ENCODE measurements at places on chromosomes 11 and 22.
A peak's percentile ranks its signal among the peaks of the same experiment; 100 is the strongest.

DNA sequence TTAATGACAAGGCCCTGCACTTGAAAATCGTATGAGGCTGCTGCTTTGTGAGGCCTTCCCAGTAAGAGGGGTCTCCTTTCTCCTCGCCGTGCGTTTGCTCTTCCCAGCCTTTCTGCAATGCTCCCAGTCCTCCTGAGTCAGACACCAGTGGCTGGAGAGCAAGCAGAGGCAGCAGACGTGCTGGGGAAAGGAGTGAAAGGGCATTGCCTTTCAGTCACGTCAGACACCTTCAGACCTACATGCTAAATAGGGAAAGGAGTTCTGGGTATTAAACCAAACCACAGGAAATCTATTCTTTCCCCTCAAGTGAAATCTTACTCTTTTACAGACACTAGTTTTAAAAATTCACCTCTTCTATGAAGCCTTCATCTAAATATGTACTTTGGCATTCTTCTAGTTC is 274.8 kb downstream of the NTM start:
- DNase-seq, result no peak

DNA sequence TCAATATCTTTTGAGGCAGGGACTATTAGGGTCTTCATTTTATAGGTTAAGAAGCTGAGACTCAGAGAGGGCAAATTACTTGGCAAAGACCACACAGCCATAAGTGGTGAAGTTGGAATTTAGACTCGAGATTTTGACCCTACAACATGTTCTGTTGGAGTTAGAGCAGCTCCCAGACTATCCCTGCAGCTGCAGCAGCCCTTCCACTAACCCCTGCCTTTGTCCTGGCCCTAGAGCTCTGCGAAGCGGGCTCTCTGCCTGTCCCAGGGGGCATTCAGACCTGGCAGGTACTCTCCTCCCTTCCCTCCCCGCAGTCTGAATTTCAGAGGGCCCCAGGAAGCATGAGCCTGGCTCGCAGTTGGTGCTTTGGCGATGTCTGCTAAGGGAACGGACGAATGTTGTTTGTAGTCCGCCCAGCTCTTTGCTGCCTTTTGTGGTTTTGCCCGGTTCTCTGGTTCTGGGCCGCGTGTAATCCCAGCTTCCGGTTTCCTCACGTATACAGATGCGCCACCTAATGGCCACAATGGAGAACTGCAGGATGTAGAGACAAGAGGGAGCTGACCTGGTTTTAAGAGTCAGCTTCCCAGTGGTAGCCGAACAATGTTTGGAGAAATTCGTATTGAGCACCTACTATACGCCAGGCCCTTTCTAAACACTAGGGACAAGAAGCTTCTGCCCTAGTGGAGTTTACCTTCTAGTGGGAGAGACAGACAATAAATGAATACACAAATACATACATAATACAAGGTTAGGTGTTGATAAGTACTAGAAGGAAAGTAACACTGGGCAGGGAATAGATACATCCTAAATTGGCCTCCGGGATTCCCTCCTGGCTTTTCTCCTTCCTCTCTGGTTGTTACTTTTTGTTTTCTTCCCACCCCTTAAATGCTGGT is 125.2 kb downstream of the ST3GAL4 start:
- peak; percentile 93 for DNase-seq

DNA sequence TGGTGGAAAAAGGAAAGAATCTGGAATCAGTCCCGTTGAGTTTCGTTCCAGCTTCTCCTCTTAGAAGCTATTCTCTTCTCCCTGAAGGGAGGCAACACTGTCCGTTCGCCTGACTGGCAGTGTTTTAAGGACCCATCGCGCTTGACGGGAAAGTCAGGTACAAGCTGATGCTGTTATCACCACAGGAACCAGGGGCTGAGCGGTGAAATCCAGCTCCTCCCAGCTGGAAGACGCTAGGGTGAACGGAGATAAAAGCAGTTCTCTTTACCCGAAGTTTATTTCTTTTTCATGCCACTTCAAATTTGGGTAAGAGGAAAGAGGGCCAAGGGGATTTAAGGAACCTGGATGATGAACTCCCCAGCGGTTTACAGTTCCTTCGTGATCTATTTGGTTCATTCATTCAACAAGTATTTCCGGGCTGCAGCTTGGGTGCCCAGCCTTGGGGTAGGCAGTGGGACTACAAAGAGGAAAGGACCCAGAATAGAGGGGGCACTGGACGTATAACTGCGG is 551 bp upstream of the DEUP1 start:
- DNase-seq, result peak; percentile 3

GRCh38 chr11:24384240-24384639 is 112.6 kb upstream of the LUZP2 start:
- no peak for DNase-seq

DNA sequence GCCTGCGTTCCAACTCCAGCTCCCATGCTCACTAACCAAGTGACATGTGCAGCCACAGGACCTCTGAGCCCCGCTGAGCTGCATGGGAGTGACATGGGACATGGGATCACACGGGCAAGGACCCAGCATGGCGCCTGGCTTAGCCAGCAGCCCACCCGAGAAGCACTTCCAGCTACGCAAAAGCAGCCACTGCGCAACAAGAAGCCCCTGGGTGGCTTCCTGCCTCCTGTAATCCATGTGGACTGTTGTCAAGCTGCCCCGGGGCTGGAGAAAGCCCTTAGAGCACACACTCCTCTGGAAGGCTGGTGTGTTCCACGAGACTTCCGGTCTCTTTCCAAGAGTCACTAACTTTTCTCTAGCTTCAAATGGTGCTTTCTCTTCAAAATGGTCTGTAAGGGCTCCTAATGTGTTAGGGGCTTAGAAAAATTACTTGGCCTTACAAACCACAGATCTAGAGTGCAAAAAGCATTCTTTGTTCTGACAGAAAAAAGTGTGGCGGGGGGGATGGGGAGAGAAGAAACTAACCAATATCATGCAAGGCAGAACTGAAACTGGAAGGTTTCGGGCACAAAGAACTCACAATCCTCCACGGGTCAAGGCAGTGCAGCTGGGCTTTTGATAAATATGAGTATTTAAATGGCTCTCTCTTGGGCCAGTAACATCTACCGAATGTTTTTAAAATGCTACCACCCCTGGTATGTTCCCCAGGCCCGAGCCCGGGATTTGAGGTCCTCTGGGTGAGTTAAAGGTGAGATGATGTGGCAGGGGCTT is 5.5 kb downstream of the C11orf24 start:
- DNase-seq, result no peak

GRCh38 chr11:6841694-6842093 is 3.8 kb upstream of the OR10A5 start:
- no peak for DNase-seq

DNA sequence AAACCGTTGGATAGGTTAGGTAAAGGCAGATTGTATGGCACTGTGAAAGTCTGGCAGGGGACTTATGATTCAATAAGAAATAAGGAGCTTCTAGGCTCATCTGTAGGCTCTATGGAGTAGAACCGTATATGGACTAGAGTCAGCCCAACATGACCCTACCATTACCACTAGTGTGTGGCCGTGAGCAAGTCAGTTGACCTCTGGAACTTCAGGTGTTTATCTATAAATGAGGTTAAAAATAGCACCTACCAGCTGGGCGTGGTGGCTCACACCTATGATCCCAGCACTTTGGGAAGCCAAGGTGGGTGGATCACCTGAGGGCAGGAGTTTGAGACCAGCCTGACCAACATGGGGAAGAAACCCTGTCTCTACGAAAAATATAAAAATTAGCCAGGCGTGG is 4.4 kb downstream of the HINFP start:
- DNase-seq, result no peak
